ENCODE measurements at places on chromosomes 1 and 21.

DNA sequence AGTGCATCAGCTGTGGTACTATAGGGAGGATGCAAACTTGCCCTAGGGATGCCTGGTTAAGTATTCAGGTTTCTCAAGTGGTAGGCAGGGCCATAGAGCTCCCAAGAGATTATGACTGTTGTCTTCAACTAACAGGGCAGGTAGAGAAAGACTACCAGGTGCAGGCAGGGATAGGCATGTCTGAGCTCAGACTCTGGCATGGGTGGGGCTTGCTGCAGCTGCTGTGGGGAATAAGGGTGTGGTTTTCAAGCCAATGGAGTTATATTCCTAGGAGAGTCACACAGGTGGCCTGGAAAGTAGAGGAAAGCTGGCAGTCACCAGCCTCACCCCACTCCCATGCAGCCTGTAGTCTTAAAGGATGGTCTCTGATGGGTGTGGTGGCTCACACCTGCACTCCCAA is 673.4 kb upstream of the ADGRL4 start:
- DNase-seq, result peak; percentile 3

DNA sequence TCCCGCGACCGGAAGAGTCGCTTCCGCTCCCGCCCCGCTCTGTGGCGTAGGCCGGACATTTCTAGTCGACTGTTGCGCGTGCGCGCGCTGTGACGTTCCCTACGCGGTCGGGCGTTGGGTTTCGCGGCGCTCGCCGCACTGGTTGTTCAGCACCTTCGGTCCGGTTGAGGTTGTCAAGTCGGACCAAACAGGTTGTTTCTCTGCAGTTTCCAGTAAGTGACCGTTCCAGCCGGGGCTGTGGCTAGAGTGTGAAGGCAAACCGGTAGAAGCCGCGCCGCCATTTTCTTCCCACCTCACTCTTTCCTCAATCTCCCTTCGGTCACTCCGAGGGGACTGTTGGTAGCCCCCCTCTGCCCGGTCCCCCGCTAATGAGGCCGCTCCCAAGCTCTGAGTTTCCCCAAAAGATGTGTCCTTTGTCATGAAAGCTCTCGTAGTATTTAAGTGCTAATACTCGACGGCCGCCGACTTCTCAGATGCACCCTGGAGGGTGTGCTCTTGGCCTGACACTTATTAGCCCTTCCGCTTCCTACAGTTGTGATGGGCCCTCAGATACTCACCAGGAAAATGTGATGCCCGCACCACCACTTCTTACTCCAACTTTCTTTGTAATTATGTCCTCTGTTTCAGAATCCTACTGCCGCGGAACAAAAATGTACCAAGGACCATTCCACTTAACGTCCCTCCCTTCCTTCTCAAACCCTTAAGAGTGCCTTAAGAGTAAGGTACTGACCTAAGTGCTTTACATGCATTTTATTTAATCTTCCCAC is 56.3 kb downstream of the TRAF5 start:
- DNase-seq, result peak; percentile 90

GRCh38 chr1:226482196-226482595 is 66.4 kb upstream of the STUM start:
- DNase-seq, result no peak

DNA sequence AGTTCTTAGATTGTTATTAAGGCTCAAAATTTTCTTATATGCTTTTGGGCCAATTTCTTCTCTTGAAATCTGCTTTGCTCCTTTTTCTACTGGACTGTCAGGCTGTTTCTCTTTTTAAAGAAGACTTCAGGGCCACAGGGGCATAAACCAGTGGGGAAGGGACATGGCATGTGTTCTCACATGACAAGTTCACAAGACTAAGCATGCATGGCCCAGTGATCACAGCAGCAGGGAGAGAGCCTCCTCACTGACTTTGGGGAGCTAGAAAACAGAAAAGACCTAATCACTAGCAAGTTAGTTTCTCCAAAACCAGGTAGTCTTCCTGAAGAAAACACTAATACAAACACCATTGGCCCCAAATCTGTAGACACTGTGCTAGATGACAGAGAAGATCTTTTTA is 64.8 kb downstream of the RAB3GAP2 start:
- DNase-seq, result no peak

GRCh38 chr21:41966872-41967621 is 13.2 kb upstream of the C2CD2 start:
- DNase-seq, result no peak

DNA sequence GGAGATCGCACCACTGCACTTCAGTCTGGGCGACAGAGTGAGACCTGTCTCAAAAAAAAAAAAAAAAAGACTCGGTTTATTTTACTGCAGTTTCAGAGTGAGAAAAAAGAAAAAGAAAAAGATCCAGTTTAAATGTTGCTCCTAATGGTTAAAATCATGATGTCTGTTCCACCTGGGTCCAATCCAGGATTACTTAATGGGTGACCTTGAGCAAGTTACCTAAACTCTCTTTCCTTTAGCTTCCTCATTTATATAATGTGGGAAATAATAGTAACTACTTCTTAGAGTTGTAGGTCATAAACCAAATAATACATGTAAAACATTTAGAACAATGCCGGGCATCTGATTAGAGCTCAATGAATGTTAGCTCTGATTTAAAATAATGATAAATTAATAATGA is 19.4 kb upstream of the RNF11 start:
- DNase-seq, result no peak

DNA sequence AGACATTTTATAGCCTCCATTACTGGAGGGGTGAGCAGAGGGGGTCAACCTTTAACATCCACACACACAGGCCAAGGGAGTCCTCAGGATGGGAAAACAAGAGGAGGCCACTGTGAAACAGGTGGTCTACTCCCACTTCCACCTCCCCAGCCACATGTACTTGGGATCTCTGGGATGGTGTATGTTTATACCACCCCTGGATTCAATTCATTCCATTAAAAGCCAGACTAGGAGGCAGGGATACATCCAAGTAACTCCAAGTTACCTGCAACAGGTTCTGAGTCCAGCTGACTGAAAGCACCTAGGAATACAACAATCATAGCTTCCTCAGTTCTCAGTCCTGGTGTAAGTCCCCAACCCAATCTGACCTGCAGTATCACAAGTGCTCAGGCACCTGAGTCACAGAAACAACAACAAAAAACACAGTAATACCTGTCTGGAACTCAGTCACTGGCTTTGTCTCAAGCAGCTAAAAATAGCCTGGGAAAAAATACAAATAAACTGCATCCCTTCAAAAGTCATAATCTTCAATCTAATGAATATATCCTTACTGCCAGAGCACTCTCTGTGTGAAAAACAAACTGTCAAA is 9.8 kb downstream of the ERI3 start:
- DNase-seq, result no peak

- peak; percentile 44 for DNase-seq
These were observed 1.7 kb upstream of the PBX1 start for GRCh38 chr1:164557270-164557669.

DNA sequence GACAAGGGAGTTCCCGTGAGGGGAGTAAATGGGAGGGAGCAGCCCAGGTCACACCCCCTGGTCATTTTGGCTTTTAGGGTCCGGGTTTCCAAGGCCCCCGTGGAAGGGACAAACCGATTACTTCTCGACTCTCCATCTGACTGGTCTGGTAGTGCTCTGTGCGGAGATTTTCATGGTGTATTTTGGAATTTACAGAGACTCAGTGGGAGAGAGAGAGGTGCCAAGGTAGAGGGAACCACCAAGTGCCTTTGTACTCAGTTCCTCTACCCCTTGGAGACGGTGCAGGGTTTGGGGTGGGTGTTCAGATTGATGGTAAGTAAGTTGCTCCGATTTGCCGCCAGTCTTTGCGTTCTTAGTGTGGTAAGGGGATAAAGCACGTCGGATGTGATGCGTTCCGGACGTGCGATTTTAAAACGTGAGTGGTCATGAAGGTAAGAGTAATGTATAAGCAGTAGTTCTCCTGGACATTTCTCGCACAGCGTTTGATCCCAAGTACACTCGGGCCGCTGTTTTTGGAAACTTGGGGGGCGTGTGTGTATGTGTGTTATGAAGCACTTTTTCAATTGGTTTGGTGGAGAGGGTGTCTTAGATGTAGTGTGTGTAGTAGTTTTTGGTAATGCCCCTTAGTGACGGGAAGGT is 682 bp downstream of the SUCO start:
- peak; percentile 4 for DNase-seq

DNA sequence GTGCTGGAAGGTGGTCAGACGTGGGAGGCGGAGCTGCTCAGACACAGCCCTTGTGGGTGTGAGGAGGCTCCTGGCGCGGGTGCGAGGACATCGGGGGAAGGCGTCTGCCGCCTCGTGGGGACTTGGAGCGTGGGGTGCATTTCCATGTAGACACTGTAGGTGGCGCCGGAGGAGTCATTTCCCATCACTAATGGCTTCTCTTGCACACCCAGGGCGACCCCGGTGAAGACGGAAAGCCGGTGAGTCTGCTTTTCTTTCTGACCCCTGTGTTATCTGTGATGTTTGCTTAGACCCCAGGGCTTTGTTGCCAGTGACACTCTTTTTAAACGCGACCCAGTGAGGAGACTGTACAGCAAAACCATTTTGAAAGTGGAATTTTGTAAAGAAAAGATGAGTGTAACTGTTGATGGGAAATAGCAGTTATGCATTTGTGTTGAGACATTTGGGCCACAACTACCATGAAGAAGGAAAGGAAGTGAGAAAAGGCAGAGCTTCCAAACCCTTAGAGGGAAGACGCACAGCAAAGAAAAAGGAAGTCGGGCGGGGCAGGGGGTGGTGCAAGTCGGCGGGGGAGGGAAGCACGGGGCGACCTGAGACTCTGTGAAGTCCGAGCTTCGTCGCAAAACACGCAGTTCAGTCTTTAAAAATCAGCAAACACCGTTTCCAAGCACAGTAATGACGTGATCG is 64.0 kb downstream of the SLC19A1 start:
- no peak for DNase-seq
